Stimulated activated CD4-positive, alpha-beta T cell treated with anti-CD3 and anti-CD28 coated beads, Interleukin-4, amount 100 ng/mL, for 1 hour (primary cell): ENCODE measurements at places on chromosomes 16 and 17.

GRCh38 chr16:2194166-2194834, 2.1 kb downstream of the CASKIN1 start:
- no peak for DNase-seq

GRCh38 chr16:66486199-66486772, 59.2 kb downstream of the BEAN1 start:
- DNase-seq, result no peak

- DNase-seq, result no peak
Measured at GRCh38 chr17:58383892-58384462, 32.0 kb upstream of the SUPT4H1 start.

DNA sequence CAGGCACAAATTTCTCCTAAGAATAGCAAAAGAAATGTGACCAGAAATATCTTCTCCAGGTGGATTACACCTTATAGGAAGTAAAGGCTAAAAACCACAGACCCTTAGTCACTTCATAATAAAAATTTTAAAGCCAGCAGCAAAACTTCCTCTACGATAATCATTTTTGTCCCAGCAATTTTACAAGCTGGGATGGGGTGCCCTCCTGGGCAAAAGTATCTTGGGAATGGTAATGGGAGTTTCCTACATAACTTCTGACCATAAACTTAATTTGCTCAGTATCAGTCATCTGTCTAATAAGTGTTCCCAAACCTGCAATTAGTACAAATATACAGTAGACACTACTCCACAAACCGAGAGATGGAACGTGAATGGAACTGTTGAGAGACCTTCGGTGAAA, 3.0 kb downstream of the PHF12 start:
- DNase-seq, result no peak

DNA sequence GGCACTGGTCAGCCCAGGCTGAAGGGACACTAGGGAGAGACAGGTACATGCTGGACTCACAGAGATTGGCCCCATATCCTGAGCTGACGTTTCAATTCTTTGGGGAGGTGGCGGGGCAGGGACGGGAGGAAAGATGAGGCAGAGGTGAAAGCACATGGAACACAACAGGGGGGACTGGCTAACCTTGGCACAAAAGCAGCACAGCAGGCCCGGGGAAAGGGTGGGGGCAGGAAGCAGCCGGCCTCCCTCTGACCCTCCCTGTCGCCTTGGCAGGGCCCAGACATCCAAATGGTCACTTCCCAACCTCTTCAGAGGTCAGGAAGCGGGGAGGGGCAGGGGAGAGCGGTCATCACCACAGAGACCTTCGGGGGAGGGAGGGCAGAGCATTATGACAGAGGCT, 6.6 kb downstream of the VAT1 start:
- no peak for DNase-seq

GRCh38 chr16:4945560-4946502, 8.9 kb upstream of the PPL start:
- no peak for DNase-seq

- DNase-seq, result no peak
Measured at GRCh38 chr17:48905987-48906515, 2.2 kb upstream of the UBE2Z start.

GRCh38 chr16:11105038-11105903, 150.7 kb downstream of the SOCS1 start:
- peak; percentile 18 for DNase-seq

DNA sequence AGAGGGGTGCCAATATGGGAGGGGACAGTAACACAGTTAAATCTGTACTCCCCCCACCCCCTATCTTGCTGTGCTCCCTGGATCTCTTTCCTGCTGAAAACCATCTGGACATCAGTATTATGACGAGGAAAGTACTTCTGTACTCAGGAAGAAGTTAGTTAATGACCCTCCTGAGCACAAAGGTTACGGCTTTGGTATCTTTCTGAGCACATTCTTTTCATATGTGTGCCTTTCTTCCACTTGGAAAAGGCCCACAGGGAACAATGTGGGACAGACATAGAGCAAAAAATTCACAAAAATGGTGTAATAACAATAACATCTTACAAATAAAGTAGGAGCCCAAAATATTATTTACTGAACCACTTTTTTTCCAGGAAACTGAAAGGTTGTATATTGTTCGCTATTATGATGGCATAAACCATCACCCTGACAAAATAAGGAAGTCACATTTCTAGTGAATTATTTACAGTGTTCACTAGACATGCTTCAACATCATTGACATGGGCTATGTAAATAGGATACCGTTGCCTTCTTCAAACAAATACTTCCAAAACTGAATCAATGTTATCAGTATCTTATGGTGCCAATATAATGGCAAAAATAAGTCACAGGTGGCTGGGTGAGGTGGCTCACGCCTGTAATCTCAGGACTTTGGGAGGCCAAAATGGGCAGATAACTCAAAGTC, 5.5 kb downstream of the WIPI1 start:
- DNase-seq, result no peak

GRCh38 chr17:41308918-41309359, at the start of gene KRTAP16-1:
TSS of gene KRTAP16-1 (minus strand) at chr17:41309309. CDS start at chr17:41309253, 56 bp downstream.
- DNase-seq, result peak; percentile 31

GRCh38 chr16:87973717-87974116, 22.5 kb downstream of the BANP start:
- no peak for DNase-seq

DNA sequence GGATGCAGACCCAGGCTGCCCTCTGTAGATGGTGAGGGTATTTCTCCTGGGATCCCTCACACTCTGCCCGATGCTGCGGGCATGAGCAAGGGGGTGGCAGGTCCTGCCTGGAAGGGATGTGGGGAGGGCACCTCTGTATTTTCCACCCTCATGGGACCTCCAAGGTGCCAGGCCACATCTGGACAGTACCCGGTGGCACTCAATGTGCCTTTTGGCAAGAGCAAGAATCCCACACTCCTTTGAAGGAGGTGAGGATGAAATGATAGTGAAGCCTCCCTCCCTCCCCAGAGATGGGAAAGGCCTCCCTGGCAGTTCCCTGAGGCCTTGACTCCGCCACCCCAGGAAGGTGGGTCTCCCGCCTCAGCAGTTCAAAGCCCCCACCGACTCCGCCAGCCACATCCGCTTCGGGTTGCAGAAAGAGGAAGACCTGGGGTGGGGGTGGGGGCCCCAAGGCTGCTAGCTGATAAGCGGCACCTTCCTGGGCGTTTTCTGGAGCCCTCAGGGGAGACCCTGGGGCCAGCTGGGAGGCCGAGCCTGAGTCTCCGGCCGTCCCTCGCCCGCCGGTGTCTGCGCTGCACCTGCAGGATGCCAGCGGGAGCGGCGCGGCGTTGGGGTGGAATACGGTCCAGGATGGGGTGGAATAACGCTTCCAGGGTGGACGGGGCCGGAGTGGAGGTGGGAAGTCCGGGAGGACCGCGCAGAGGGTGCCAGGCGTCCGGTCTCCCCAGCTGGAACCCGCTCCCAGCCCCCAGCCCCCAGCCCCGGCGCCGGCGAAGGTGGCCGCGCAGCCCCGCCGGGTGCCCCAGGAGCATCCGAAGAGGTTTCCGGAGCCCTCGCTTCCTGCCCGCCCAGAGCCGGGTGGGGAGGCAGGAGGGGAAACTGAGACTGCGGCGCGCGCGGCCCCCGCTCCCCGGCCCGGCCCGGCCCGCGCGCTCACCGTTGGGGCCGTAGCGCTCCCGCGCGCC, 718 bp downstream of the ATP2A3 start:
- DNase-seq, result peak; percentile 54

GRCh38 chr16:5054876-5055865, 10.6 kb downstream of the C16orf89 start:
- DNase-seq, result no peak

DNA sequence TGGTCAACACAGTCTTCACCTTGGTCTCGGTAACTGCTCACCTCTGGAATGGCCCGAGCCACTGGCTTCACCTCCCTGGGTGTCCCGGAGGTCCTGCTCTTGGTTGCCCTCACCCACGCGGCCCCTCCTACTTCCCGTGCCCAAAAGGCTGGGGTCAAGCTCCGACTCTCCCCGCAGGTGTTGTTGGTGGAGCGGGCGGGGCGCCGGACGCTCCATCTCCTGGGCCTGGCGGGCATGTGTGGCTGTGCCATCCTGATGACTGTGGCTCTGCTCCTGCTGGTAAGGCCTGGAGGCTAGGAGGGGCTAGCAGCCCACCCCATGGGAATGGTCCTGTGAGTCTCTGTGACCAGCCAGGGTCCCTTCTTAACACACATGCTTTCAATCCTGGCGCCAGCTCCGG, 3.4 kb downstream of the SLC2A4 start:
- DNase-seq, result no peak

DNA sequence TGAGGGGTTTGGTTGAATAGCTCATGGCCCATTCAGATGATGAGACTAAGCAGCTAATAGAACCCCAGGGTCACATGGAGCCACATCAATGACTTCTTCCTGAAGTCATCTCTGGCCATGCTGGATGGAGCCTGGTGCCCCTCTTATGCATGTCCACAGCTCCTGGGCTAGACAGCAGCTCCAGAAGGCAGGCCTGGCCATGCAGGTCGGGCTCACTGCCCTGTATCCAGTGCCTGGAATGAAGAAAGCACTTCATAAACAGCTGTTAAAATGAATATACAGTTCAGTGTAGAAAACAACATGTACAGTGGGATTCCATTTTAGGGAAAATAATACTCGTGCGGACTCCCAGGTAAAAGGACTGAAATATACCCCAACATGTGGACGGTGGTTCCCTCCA, 73.9 kb downstream of the GNAO1 start:
- no peak for DNase-seq

- peak; percentile 80 for DNase-seq
Measured at GRCh38 chr16:83826146-83826913, 18.6 kb downstream of the HSBP1 start.

DNA sequence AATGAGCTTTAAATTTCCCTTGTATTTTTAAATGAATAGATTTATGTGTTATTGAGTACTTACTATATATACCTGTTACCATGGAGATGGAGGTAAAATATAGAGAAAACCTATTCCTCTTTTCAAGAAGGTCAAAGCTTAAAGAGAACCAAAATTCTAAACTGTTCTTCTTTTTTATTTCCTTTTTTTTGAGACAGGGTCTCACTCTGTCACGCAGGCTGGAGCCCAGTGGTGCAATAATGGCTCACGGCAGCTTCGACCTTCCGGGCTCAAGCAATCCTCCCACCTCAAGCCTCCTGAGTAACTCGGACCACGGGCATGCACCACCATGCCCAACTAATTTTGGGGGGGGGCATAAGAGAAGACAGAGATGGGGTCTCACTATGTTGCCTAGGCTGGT, 25.0 kb upstream of the TMEM97 start:
- no peak for DNase-seq

- DNase-seq, result no peak
Measured at GRCh38 chr17:56897646-56898424, 16.0 kb downstream of the TRIM25 start.

GRCh38 chr16:88022076-88023042, 71.1 kb downstream of the BANP start:
- DNase-seq, result no peak

GRCh38 chr17:46192439-46193150, 634 bp downstream of the KANSL1 start:
- peak; percentile 64 for DNase-seq

GRCh38 chr17:7613769-7614424, 800 bp downstream of the FXR2 start:
- DNase-seq, result no peak
